ENCODE measurements at places on chromosomes 7 and 10.
A peak's percentile ranks its signal among the peaks of the same experiment; 100 is the strongest.

DNA sequence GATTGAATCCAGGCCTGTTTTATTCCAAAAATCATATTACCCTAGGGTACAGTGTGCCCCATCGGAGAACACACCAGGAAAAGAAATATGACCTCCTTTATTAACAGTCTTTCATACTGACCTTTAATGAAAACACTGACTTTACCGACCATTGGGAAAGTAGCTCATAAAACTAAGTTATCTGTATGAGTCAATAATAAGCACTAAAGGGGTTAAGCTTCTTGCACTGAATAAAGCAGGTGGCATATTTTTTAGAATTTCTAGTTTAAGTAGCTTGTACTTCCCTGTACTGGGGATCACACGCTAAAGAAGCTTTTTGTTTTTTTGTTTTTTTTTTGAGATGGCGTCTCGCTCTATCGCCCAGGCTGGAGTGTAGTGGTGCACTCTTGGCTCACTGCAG, 199.8 kb downstream of the FAM107B start:
- DNase-seq, result no peak

- no peak for DNase-seq
These were observed 38.7 kb downstream of the RASGEF1A start for GRCh38 chr10:43227911-43228782.

DNA sequence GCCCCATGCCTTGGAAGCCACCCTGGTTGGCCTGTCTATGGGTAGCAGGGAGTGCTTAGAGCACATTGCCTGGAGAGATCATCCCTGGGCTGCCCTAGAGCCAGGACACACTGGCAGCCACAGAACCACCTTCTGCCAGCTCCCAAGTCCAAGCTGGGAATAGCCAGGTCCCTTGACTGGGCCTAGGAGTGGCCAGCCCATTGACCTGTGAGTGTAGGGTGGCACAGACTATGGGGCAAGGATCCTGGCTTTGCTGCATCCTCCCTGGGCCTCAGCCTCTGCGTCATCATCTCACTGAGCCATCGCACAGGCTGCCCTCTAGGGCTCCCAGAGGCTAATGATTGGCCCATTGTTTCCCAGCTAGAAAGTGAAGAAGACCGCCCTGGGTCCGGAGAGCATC, 7.0 kb downstream of the AQP1 start:
- DNase-seq, result no peak

GRCh38 chr7:151852486-151853396, 24.2 kb downstream of the PRKAG2 start:
- no peak for DNase-seq

DNA sequence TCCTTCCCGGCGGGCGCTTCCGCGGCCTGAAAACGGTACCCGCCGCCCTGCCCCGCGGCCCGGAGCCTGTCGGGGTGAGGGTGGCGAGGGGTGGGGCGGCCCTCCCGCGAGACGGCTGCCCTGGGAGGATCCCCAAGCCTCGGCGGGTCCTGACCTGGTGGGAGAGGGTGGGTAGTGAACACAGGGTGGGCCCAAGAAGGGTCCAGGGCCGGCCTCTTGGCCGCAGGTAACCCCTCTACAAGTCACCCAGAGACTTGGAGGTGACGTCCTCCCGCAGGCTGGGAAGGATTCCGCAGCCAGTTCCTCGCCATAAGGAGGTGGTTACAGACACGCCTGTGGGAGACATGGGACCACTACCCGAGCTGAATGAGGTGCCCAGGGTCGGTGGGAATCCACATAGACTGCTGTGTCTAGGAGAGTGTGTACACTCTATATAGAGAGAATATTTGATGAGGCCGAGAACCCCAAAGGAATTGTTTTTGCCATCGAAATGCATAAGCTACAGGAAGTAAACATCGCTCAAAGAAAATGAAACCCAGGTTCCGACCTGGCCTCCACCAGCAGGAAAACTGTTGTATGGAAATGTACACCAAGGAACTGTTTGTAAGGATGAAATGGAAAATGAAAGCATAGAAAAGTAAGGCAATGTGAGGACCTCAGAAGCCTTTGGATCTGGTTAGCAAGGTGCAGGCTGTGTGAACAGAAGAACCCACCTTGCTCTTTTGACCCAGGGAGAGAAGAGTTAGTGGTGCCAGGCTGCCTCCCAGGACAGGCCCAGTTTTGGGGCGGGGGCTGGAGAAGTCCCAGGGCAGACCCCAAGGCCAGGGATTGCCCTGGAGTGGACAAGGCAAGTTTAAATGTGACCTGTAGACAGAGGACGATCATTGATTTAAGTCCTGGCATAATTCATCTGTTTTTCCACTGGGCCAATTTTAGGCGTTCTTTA, 659 bp downstream of the OPTN start:
- peak; percentile 30 for DNase-seq

GRCh38 chr7:81080553-81080952, 161.7 kb upstream of the SEMA3C start:
- DNase-seq, result no peak

DNA sequence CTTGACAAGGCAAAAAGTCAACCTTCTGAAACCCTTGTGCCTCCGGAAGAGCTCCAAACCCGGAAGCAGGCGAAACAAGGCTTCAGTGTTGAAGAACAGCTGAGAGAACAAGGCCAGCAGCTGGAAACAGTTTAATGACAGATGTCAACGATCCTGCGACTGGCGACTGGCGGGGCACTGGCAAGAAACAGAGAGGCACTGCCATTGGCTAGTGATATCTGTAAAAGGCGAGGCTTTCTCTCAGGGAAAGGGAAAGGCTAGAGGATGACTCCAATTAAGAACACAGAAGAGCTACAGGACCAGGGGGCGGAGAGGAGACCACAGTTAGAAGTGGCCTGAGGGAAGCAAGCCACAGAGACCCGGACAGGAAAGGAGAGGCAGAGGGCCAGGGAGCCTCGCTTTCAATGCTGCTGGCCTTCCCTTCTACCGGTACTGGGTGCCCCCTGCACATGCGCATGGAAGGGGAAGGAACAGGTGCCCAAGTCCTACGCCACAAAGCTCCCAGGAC, 19.4 kb downstream of the ITGB1 start:
- DNase-seq, result no peak

DNA sequence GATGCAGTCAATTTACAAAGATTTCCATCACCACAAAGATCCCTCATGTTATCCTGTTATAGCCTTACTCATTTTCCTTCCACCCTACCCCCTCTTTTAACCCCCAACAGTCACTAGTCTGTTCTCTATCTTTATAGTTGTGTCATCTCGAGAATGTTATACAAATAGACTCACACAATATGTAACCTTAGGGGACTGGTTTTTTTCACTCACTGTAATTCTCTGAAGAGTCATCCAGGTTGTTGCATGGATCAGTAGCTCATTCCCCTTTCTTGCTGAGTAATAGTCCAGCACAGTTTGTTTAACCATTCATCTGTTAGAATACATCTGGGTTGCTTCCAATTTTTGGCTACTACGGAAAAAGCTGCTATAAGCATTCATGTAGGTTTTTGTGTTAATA, 121.1 kb upstream of the PDE1C start:
- DNase-seq, result no peak

Data from HCEC 1CT (cell line).